Activated gamma-delta T cell treated with anti-CD3 and anti-CD28 coated beads, Interleukin-2, amount 50 U/mL, for 16 hours (primary cell): ENCODE measurements at places on chromosomes 4 and X.

DNA sequence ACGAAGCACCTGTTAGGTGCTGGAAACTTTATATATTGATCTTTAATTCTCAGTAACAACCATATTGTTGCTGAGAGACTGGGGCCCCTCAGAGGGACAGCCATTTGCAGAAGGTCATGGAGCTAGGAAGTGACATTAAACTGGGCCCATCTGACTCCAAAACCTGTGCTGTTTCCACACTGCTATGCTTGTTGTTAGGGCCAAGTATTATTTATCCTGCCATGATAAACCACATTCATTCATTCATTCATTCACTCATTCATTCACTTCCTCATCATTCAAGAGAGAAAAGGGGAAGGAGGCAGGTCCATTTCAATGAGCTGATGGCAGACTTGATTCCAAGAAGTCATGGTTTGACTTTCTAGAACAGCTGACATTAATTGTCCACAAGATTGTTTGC lies 237.4 kb downstream of the STIM2 start:
- DNase-seq = no peak

- DNase-seq = no peak
These were observed 107.3 kb upstream of the PRDX4 start for GRCh38 chrX:23559975-23560374.

DNA sequence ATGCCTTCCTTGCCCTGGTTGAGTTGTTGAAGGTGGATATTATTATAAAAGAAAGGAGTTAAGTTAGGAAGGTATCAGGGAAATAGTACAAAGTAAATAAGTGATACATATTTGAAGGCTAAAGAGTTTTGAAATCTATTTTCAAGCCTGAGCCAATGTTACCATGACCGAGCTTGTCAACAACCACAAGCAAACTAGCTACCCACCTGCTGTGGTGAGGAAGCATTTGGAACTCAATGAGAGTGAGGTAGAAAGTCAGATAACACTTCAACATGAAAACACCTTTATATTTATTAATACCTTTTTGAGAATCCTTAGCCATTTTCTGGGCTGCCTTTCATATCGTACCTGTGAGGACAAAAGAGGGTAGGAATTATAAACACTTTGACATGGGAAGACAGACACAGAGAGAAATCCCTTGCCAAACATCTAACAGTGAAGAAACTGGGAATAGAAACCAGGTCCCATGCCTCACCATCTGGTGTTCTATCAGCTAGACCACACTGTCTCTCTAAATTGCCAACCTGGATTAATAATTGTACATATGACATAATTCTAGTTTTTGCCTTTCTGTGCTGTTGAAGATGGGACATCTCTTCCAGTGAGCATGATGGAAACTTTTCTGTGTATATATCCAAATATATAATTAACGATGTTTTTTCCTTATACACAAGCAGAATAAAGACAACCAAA lies 606.4 kb upstream of the NR3C2 start:
- DNase-seq = no peak

DNA sequence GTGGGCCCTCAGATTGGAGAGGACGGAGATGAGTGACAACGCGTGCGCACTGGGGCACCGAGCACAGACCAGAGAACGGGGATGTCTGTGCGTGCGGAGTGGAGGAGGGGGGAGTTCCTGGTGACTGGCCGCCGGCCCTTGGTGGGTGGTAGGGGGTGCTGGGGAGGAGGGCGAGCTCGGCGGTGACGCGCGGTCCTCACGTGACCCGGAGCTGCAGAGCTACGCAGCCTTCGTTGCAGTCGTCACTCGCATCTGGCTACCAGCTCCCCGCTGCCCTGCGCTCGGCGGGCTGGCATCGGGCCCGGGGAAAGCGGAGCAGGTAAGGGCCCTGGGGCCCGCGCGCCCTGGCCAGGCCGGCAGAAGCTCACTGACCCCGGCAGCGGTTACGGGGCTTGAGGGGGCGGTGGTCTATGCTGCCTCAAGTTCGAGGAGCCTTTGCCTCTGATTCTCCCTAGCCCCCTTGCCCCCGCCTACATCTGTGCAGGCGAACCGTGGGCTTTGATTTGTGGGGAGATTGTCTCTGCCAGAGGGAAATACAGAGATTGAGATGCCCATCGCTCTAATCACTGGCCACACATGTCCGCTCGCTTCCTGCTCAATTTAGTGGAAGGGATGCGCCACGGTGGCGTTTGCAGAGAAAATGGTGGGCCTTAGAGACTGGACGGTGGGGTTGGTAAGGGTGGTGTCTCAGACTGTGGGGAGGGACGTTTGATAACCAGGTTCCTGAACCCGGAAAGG lies at the start of gene ARMCX4:
ARMCX4 (plus strand) TSS at position 245 of the 738 bp plus-strand sequence. CDS start 3,134 bp downstream, outside the sequence.
- DNase-seq = peak; percentile 13

- DNase-seq = no peak
These were observed 260 bp upstream of the CCDC149 start for GRCh38 chr4:24913119-24913485.
